ENCODE measurements at places on chromosomes 6 and 20.

DNA sequence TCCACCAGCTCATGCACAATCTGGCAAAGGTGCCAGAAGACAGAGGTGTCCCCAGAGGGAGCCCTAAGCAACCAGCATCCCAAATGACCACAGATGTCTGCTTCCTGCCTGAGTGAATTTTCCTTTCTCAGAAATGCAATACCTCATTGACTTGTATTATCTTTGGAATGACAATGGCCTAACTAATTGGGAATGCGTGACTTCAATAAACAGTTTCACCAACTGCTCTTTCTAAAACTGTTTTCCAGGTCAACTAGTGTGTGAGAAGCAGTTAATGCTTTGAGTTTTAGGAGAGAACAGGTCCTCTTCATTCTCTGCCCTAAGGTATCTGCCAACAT, 108.9 kb upstream of the SNX9 start:
- DNase-seq, result no peak

DNA sequence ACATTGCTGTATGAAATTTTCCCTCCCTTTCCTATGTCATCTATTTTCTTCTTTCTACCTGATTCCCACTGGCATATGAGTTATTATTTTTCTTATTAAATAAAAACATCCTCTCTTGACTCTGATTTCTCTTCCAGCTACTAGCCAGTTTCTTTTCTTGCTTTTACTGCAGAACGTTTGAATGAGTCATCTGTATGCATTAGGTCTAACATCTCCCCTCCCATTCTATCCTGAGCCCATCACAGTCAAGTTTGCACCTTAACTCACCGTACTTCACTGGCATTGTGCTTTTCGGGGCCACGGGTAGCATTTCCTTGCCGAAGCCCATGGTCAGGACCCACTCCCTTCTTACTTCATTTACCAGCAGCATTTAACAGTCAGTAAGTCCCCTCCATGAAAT, 65.7 kb downstream of the CARMIL1 start:
- DNase-seq, result no peak

DNA sequence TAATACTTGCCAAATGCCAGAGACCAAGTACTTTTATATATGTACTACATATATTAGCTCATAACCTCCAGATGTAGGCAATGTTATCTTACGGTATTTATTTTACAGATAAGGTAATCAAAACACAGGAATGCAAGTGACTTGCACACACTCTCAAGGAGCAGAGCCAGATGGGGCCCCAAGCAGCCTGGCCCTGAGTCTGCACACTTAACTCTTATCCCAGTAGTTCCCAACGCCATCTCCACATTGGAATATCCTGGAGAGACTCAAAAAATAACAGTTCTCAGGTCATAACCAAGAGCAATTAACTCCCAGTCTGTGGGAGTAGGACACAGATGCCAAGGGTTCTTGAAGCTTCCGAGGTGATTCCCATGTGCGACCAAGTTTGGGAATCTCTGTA, 398.7 kb downstream of the PHF3 start:
- DNase-seq, result no peak

- DNase-seq, result no peak
These were observed 44.6 kb upstream of the DDR1 start for GRCh38 chr6:30839671-30840070.

DNA sequence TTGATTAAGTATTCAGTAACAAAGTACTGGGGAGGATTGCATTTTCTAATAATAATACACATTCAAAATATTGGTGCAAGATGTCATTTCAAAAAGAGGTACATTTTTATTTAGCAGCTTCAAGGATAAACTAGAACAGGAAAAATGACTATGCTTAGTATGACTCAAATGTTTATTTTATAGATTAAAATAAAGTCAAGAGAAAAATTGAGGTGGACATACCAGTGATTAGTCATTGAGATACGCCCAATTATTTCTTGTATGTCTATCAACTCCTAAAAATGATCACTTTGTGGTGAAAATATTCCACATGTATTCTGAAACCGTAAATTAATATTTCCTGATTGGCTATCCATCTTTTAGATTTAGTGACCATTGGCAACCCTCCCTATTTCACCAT, 96.7 kb downstream of the PHF3 start:
- DNase-seq, result no peak

DNA sequence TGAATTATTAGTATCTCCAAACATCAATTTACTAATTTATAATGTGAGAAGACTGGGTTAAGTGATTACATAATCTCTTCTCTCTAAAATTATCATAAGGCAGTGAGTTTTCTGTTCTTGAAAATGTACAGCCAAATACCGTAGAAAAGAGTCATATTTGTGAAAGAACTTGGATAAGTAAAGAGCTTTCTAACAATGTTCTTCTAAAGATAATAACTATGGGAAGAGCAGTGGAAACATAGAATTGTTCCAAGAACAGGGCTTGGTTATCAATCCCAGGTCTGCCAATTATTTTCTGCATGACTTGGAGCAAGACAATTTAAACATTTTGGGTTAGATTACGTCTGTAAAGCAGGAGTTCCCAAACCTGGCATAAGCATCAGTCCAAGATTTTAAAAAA, 198.1 kb upstream of the SGK1 start:
- no peak for DNase-seq

DNA sequence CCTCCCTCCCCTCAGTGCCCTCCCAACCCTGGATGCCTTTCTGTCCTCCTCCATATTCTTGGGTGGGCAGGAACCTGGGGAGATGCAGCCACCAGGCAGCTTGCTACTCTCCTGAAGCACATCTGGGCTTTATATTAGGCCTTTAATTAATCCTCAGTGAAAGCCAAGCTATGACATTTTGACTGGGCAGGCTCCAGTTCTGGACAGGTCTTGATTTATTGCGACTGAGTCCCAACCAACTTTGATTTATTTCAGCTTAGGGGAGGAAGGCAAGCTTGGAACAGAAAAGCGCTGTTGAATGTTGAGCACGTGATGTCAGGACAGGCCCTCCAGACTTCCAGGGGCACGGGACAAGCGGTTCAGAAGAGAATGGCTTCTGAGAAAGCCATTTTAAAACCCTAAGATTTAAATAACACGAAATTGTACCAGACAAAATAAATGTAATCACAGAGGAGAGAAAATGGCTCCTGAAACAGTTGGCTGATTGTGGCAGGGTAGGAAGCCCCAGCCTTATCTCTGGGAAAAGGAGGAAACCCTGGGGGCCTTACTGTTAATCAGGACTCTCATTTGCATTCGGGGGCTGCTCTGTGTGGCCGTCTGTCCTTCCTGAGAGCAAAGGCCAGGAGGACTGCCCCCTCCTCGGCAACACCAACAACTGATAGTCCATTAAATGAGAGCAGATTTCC, 294.2 kb downstream of the FOXC1 start:
- no peak for DNase-seq

GRCh38 chr6:140252099-140252498, 877.7 kb upstream of the CITED2 start:
- no peak for DNase-seq

- no peak for DNase-seq
These were observed 139.9 kb downstream of the GRM4 start for GRCh38 chr6:34005901-34006531.

- no peak for DNase-seq
These were observed 2.2 kb downstream of the BPHL start for GRCh38 chr6:3120765-3121089.

DNA sequence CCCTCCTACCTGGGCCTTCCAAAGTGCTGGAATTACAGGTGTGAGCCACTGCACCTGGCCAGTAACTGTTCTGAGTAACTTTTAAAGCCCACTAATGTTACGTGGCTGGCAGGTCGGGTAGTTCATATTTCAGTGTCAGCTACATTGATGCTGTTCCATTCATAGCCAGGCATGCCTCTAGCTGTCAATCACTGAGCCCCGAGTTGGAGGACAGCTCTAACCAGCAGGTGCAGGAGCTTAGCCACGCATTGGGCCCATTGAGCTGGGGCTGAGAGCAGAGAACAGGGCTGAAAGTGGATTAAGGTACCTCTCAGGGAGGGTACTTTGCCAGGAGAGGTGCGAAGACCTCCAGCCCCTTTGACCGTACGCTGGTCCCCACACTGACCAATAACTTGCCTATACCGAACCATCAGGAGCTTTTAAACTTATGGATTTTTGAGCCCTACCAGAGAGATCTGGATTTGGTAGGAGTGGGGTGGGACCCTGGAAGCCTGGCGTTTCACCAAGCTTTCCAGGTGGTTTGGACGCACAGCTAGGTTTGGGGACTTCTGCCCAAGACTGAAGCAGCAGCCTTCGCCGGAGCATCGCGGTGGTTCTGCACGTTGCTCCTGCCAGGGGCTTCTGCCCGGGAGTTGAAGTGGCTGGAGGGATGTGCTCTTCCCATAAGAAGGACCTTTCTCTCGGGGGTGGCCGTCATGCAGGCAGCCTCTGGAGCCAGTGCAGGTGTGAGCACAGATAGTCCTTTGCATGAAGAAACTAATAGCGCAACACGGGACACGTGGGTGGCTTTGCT, 82.6 kb downstream of the SERAC1 start:
- DNase-seq, result no peak

DNA sequence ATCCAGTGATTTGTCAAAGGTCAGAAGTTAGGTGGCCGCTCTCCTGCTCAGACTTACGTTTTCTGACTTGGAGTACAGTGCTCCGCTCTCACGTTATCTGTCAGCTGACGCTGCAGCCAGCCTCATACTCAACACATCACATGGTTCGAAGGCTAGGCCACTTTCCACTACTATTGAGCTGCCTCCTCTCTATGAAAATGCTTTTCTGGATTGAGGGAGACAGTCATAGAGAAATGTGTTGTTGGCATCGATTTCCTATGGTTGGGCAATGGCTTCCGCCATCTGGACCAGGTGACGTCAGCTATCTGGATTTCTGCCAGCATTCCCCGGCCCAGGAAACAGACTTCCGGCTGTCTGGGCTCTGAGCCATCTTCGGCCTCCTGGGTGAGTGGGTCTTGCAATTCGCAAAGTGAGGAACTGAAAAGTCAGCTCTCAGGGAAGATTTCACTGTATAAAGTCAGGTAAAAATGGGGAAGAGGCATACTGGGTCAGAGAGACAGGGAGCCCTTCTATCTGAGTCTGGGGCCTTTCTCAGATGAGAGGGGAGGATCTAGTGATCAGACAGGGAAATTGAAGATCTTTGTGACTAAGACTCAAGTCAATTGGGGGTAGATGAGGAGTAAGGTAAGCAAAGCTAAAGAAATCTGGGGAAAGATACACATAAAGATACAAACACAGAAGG, 37.5 kb upstream of the IER3 start:
- DNase-seq, result no peak

DNA sequence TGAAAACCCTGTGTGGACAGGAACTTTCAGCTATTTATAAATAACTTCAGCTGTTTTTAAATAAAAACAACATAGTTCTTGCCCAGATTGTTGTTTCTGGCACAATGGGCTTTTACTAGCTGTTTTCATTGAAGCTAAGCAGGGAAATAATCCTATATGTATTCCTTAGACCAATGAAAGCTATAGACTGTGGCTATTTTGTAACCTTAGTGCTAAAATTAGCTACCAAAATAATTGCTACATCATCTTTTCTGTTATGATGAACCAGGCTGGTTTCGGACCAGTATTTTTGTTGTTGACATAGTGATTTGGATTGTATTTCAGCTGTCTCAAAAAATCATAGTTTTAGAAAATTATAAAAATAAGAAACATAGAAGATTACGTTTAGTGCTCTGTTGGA, 13.7 kb downstream of the PHF3 start:
- DNase-seq, result no peak

Data from stimulated activated CD4-positive, alpha-beta T cell treated with anti-CD3 and anti-CD28 coated beads, Interleukin-15, amount 100 ng/mL, for 1 hour (primary cell).